ENCODE measurements at places on chromosomes 2 and 18.

DNA sequence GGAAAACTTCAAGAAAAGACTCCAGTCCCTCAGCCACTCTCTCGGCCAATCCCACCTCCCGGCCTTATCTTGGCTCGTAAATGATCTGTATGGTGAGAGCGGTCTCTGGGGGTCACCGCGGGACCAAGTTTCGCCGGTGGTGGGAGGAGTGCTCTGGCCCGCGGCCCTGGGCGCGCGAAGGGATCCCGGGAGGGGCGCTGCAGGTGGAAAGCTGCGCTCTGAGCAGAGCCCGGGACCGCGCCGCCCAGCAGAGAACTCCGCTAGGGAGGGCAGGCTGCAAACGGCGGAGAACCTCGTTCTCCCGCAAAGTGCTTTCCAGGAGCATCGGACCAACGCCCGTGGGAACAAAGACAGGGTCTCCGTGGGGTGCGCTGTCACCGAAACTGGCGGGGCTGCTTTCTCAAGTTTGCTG, 622 bp downstream of the LRP2 start:
- no peak for DNase-seq

- DNase-seq, result no peak
Observed at GRCh38 chr2:128600581-128601297, 282.1 kb upstream of the HS6ST1 start.

DNA sequence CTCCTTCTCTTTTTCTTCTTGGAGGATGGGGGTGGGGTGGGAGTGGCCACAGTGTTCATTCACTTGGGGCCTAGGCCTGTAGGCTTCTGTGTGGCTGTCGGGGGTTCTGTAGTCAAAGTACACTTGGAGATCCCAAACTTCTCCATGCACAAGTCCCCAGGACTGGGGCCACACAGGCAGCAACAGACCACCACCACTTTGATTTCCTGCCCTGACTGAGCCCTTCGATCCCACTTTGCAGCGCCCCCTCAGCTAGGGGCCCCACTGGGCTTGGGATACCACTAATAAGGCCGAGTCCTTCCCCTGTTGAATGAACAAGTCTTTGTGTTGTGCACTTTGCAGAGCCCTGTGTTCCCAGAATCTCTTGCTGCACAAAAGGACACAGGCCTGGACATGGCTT, 5.5 kb upstream of the TEX51 start:
- DNase-seq, result no peak

DNA sequence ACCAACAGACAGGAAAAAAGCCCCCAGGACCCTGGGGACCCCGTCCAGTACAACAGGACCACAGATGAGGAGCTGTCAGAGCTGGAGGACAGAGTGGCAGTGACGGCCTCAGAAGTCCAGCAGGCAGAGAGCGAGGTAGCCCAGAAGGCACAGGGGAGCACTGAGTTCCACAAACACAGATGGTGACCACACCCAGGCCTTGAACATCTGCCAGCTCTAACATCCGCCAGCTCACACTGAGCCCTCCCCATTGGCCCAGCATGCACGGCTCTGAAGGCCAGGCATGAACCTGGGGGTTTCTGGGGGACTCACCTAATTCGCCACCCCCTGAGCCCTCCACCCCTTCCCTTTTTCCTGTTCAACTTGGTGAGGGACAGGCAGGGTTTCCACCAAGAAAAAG, 25.6 kb upstream of the PRLH start:
- DNase-seq, result no peak

DNA sequence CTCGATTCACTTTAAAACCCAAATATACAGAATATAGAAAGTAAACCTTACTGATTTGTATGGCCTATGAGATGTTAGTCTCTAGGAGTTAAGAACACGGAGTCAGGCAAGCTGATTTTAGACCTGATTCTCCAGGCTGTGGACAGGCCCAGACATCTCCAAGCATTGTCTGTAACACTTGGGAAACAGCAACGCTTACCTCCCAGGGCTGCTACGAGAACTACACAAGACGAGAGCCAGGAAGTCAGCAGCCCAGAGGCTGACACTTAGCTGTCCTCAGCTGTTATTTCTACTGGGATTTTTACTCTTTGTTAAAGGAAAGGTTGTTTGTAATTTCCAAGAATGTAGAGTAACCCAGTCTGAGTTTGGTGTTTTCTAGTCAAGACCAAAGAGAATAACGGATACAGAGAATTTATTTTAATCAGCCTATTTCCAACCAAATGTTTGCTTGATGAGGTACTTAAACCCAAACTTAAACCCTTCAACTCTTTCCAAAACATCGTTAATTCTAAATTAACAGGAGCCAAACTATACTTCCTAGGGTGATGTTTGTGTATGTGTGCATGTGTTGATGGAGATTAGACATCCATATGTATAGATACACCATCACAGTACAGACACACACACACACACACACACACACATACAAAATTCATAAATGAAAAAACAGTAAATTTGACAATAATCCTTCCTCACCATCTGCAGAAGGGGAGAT, 123.4 kb downstream of the LAMA1 start:
- no peak for DNase-seq

Measured in NCI-H524 treated with DMSO at 0.1 percent for 48 hours (cell line).